Right ventricle myocardium inferior (tissue), 1 donor: ENCODE measurements at places on chromosomes 6 and 20. TPM values are rescaled to one million over a fixed set of nuclear protein-coding genes. Genes with fewer than 3 reads are reported as not detected.

CCNC gene
- 18.7 TPM for total RNA-seq

KCNQ2 gene
- 1.8 TPM for total RNA-seq

HLA-DRB5 gene
- total RNA-seq = 21.2 TPM

DNA sequence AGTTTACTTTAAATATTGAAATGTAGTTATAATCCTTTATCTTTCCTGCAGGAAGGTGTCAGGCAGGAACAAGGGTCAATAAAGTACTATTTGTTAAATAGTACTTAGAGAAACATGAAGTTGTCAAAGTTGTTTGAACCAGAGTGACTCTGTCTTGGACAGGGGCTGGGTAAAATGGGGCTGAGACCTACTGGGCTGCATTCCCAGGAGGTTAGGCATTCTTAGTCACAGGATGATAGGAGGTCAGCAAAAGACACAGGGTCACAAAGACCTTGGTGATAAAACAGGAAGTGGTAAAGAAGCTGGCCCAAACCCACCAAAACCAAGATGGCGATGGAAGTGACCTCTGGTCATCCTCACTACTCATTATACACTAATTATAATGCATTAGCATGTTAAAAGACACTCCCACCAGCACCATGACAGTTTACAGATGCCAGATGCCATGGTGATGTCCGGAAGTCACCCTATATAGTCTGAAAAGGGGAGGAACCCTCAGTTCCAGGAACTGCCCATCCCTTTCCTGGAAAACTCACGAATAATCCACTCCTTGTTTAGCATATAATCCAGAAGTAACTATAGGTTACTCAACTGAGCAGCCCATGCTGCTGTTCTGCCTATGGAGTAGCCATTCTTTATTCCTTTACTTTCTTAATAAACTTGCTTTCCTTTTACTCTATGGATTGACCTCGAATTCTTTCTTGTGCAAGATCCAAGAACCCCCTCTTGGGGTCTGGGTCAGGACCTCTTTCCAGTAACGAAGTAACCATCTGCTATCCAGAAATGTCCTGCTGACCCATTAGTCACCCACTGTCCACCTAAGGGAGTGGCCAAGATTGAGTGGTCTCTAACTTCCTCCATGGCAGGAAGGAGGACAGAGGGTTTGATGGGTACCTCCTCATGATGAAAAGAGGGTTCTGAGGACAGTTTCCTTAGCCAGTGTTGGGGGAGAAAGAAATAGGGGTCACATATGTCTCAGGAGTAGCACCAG, 19.6 kb downstream of the SLC22A2 start:
- DNase-seq = no peak

GRCh38 chr6:161407581-161407980, 133.7 kb upstream of the AGPAT4 start:
- DNase-seq = no peak

GRCh38 chr6:112237595-112237994, 16.8 kb downstream of the LAMA4 start:
- no peak for DNase-seq

DNA sequence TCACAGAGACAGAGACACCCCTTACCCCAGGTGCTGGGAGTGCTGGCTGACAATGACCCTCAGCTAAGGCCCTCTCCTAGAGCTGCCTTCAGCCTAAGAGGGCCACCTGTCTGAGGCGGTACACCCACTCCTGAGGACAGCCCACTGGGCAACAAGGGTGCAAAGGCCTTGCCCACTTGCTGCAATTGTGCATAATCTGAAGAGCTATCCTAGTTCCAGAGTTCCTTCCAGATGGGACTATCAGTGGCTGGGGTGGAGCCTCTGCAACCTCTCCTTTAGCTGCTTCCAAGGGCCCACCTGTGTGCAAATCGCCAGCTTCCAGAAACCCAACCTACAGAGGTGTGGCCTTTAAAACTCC, 87.5 kb downstream of the PREX1 start:
- DNase-seq = no peak
